ENCODE measurements at places on chromosomes 3 and 15. TPM values are rescaled to one million over a fixed set of nuclear protein-coding genes. Genes with fewer than 3 reads are reported as not detected.

Gene HCLS1
- 76.5 TPM for total RNA-seq

Gene FBXO40
- total RNA-seq: 0.09 TPM

Gene CD200
- 6.5 TPM for total RNA-seq

Gene HTR3E
- total RNA-seq: not detected

Gene GPR149
- not detected for total RNA-seq

Gene EXD1
- total RNA-seq: not detected

Gene PIGZ
- 3.6 TPM for total RNA-seq

Gene IL17RD
- 1.1 TPM for total RNA-seq

Gene DLEC1
- 2.7 TPM for total RNA-seq

Gene COLQ
- 1.1 TPM for total RNA-seq

Gene FGF12
- total RNA-seq: 3.2 TPM

Gene SEMA5B
- total RNA-seq: 2.3 TPM

Gene ROPN1
- total RNA-seq: not detected

Gene GALNT15
- 10.3 TPM for total RNA-seq

Gene SHF
- total RNA-seq: 7.1 TPM

Gene ST8SIA2
- not detected for total RNA-seq

Gene PLSCR2
- not detected for total RNA-seq

Gene STAC
- 25.3 TPM for total RNA-seq

Gene HAPLN3
- total RNA-seq: 4.6 TPM

Gene TLR9
- total RNA-seq: 0.87 TPM

Gene FOXB1
- total RNA-seq: not detected

Gene TM4SF1
- total RNA-seq: 188 TPM

Gene ZKSCAN7
- 3.6 TPM for total RNA-seq

Gene SH2D7
- total RNA-seq: not detected

Gene SPINK8
- not detected for total RNA-seq

Gene EDEM1
- 88.6 TPM for total RNA-seq

Gene SLC28A2
- 0.35 TPM for total RNA-seq

Gene AQP9
- 46.9 TPM for total RNA-seq

Gene IGSF11
- total RNA-seq: 0.46 TPM

Gene GHSR
- total RNA-seq: not detected

Gene RFTN1
- 69.4 TPM for total RNA-seq

Gene ALS2CL
- 64.5 TPM for total RNA-seq

Gene ADGRG7
- not detected for total RNA-seq

Gene SERF2
- 769 TPM for total RNA-seq

Gene SERPINI1
- 7.1 TPM for total RNA-seq

Gene TTLL13
- total RNA-seq: not detected

Gene SPTBN5
- total RNA-seq: 1.9 TPM

Gene MUSTN1
- total RNA-seq: 5.4 TPM

Measured in upper lobe of right lung (tissue), 1 donor.